ENCODE measurements at places on chromosomes 6 and 20. TPM values are rescaled to one million over a fixed set of nuclear protein-coding genes. Genes with fewer than 3 reads are reported as not detected.

The WFDC2 gene
- total RNA-seq, result not detected

The SIRPB2 gene
- 0.20 TPM for total RNA-seq

The KCNK17 gene
- total RNA-seq, result not detected

The SPEF1 gene
- total RNA-seq, result not detected

The ZNF391 gene
- total RNA-seq, result 0.22 TPM

The TULP1 gene
- not detected for total RNA-seq

The RUNX2 gene
- not detected for total RNA-seq

The CAGE1 gene
- total RNA-seq, result 0.20 TPM

The AK9 gene
- total RNA-seq, result 3.1 TPM

The VNN1 gene
- total RNA-seq, result under 0.01 TPM

The DBNDD2 gene
- 5.0 TPM for total RNA-seq

The SRMS gene
- total RNA-seq, result not detected

The HLA-DOA gene
- not detected for total RNA-seq

The RNF182 gene
- total RNA-seq, result 0.22 TPM

The CRISP2 gene
- total RNA-seq, result not detected

The GINM1 gene
- total RNA-seq, result 35.1 TPM

The MMP24 gene
- 0.20 TPM for total RNA-seq

The ZBTB2 gene
- total RNA-seq, result 6.0 TPM

The ADGB gene
- total RNA-seq, result not detected

The CDSN gene
- total RNA-seq, result not detected

The SYCP2L gene
- not detected for total RNA-seq
